ENCODE measurements at places on chromosomes 6 and 20.

DNA sequence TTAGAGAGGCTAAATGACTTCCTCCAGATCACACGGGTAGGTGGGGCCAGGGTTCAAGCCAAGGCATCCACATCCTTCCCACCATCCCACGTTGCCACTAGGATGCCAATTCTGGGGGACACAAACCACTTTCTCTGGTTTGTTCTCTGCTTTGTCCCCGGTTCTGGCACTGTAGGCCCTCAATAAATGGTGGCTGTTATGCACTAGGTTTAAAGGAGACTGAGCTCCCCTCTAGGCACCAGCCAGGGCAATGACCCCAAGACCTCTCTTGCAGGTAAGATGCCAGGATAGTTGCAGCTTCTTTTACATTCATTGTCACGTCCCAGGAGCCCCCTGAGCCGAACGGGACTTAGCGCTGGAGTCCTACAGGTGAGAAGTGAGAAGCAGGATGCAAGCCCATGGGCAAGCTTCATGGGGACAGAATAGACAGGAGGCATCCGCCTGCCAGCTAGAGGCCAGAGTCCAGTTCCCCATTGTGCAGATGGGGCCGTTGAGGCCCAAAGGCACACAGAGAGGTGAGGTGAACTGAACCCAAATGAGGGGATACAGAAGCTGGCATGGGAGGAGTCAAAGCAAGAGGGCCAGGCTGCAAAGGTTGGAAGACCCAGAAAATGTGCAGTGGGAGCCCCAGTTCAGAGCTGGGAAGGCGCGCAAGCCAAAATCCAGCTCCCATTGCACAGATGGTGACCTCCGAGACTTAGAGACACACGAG, 677 bp downstream of the PXMP4 start:
- peaks cover 6% of the 10 kb centered on the region for H3K27me3 ChIP-seq
- peaks cover 4% of the 10 kb centered on the region for H3K4me1 ChIP-seq
- H3K36me3 ChIP-seq = peaks cover 2% of the 10 kb centered on the region
- DNase-seq = no peak

- DNase-seq = no peak
- H3K27ac ChIP-seq = no peak overlapping the region
- peaks cover 15% of the 10 kb centered on the region for H3K4me1 ChIP-seq
- no peak overlapping the region for H3K4me3 ChIP-seq
These were observed 129.2 kb upstream of the AKAP12 start for GRCh38 chr6:151110576-151110905.

- no peaks in the 10 kb centered on the region for H3K36me3 ChIP-seq
- peaks cover 49% of the 10 kb centered on the region for H3K27me3 ChIP-seq
- H3K27ac ChIP-seq = no peak overlapping the region
- H3K4me3 ChIP-seq = no peak overlapping the region
- peaks cover 27% of the 10 kb centered on the region for H3K4me1 ChIP-seq
- no peak for DNase-seq
These were observed 125.7 kb downstream of the CRYBG1 start for GRCh38 chr6:106486236-106486635.

GRCh38 chr6:37021356-37022129, 16.1 kb downstream of the FGD2 start:
- H3K4me3 ChIP-seq = no peak overlapping the region
- peak; percentile 70 for DNase-seq
- peaks cover 23% of the 10 kb centered on the region for H3K4me1 ChIP-seq
- no peaks in the 10 kb centered on the region for H3K27me3 ChIP-seq

DNA sequence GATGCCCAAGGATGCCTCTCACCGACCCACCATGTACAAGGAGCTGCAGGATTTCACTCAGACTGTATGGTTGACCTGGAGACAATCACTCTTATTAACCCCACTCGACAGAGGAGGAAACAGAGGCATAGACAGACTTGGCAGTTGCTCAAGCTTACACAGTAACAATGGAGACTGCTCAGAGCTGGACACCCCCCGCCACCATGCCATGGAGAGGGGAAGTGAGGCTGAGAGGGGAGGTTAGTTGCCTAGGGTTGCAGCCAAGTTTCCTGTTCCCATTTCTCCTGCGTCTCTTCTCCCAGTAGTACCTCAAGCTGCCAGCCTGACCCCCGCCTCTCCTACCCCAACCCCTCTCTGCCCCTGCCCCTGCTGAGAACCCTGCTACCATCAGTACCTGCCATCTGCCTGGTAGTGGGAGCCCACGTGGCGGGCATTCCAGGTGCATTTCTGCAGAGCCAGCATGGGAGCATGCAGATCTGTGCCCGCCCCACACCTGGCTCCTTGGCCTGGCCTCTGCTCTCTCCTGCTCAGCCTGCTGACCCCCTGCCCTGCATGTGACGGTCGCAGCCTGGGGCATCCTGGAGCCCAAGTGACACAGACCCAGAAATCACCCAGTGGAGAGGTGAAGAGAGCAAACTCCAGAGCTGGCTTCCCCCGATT, 157.7 kb downstream of the PREX1 start:
- no peak overlapping the region for H3K27ac ChIP-seq
- peaks cover 5% of the 10 kb centered on the region for H3K36me3 ChIP-seq
- no peaks in the 10 kb centered on the region for H3K4me1 ChIP-seq
- no peak for DNase-seq
- H3K4me3 ChIP-seq = no peak overlapping the region

- peaks cover 7% of the 10 kb centered on the region for H3K4me1 ChIP-seq
- H3K4me3 ChIP-seq = no peak overlapping the region
- H3K27ac ChIP-seq = no peak overlapping the region
- H3K27me3 ChIP-seq = no peaks in the 10 kb centered on the region
- no peak for DNase-seq
- H3K36me3 ChIP-seq = no peaks in the 10 kb centered on the region
These were observed 150.4 kb downstream of the RNGTT start for GRCh38 chr6:88813045-88813444.

- peaks cover 14% of the 10 kb centered on the region for H3K27me3 ChIP-seq
- DNase-seq = no peak
- H3K27ac ChIP-seq = no peak overlapping the region
These were observed 265.8 kb downstream of the TAF4 start for GRCh38 chr20:61799928-61800327.

DNA sequence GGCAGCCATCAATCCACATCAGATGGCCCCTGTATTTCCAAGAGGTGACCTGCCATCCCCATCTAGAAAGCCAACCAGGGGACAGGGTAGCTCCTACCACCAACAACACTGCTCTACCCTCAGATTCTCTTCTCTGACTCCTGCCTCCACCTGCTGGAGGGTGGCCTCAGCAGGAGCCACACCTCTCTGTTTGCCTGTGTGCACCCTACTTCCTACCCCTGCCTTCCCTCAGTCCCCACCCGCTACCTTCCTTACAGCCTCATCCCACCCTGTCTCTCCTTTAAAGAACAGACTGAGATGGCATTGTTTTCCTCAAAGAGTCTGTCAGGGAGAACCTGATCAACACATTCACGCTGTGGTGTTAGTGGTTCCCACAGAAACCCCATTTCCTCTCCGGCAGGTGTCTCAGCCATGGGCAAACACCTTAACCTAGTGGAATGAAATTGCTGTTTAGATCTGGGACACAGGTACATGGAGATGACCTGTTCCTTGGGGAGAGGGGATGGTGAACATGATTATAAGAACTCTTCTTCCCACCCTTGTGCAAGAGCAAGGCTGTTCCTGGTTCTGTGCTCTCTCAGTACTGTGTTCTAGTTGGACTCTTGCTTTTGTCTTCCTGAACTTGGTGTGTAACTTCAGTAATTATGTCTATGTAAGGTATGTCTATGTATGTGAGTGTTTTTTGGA, 1.8 kb downstream of the ENTPD6 start:
- peak overlapping the region; percentile 55 for H3K27ac ChIP-seq
- H3K4me1 ChIP-seq = peaks cover 32% of the 10 kb centered on the region
- DNase-seq = no peak
- H3K27me3 ChIP-seq = no peaks in the 10 kb centered on the region

DNA sequence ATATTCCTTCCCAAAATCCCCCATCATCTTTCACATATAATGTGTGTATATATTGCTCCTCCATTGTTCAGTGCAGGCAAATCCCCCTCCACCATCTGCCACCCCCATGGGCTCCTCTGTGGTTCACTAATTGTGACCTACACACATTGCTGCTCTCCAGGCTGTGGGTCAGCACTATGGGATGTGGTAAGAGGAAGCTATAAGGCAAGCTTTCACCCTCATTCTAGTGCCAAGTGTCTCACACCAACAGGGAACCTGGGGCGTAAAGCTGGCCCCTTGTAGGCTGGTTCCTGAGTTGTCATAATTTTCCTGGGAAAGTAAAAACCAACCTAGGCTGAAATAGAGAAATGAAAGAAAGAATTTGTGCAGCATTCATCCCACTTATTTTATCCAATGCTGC, 16.8 kb downstream of the FKBP1A start:
- H3K4me3 ChIP-seq = no peak overlapping the region
- H3K27me3 ChIP-seq = no peaks in the 10 kb centered on the region
- DNase-seq = no peak
- peak overlapping the region; percentile 24 for H3K27ac ChIP-seq
- H3K36me3 ChIP-seq = peaks cover 19% of the 10 kb centered on the region
- peaks cover 42% of the 10 kb centered on the region for H3K4me1 ChIP-seq

- H3K27me3 ChIP-seq = no peaks in the 10 kb centered on the region
- no peaks in the 10 kb centered on the region for H3K36me3 ChIP-seq
- H3K4me3 ChIP-seq = no peak overlapping the region
- H3K4me1 ChIP-seq = no peaks in the 10 kb centered on the region
- no peak overlapping the region for H3K27ac ChIP-seq
These were observed 60.7 kb downstream of the SIM1 start for GRCh38 chr6:100404051-100404450.

GRCh38 chr20:32482442-32483261, 102.5 kb downstream of the NOL4L start:
- peak overlapping the region; percentile 85 for H3K4me3 ChIP-seq
- peaks cover 47% of the 10 kb centered on the region for H3K4me1 ChIP-seq
- peak; percentile 62 for DNase-seq
- no peak overlapping the region for H3K27ac ChIP-seq
- no peaks in the 10 kb centered on the region for H3K36me3 ChIP-seq
- H3K27me3 ChIP-seq = peaks cover 16% of the 10 kb centered on the region

DNA sequence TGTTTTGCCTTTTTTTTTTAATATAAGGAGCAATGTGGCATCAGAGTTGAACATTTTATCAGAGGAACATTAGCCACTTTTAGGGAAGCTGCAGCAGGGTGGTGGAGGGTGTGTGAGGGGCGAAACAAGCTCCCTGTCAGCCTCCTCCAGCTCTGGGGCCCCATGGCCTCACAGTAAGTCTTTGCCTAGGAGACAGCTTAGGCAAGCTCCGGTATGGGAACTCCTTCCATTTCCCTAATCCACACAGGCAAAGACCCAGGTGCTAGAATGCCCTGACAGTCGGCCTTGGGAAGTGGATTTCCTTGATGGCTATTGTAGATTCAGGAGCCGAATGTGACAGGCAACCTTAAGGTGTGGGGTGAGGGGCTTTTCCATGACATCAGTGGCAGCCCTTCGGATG, 862 bp downstream of the PRND start:
- H3K4me3 ChIP-seq = no peak overlapping the region
- peaks cover 30% of the 10 kb centered on the region for H3K4me1 ChIP-seq
- H3K27ac ChIP-seq = no peak overlapping the region

DNA sequence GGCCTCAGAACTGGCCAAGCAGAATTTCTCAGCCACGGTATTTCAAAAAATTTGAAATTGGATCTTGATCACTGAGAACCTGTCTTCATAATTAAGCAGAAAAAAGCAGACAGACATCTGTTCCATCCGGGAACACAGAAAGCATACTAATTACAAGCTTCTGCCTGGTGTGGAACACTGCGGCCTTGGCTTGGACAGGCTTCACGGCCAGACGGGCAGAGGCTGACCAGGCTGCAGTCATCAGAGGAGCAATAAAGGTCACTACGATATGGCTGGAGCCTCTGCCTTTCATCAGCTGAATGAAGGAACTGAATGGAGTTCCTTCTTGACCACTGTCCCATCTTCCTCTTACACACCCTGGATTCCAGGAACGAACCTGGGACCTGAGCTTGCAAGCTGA, 3.9 kb upstream of the NRSN1 start:
- H3K27ac ChIP-seq = no peak overlapping the region
- peaks cover 3% of the 10 kb centered on the region for H3K27me3 ChIP-seq
- no peak for DNase-seq
- no peaks in the 10 kb centered on the region for H3K36me3 ChIP-seq
- H3K4me1 ChIP-seq = peaks cover 14% of the 10 kb centered on the region

DNA sequence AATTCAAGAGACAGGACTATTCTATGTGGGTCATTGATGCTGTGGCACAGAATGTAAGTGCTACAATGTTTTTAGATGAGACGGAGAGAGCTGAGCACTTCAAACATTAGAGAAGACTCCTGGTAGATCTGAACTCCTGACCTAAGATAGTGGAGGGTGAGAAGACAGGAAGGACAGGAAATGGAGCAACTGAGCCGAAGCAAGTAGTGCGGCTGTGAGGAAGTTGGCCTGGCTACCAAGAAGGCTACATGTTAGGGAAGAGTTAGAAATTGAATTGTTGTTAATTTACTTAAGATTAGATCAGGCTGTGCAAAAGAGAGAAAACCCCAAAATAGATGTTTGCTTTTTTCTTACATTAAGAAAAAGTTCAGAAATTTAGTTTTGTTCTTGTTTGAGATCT, 14.4 kb upstream of the MLIP start:
- peaks cover 4% of the 10 kb centered on the region for H3K4me1 ChIP-seq
- no peaks in the 10 kb centered on the region for H3K27me3 ChIP-seq
- no peak for DNase-seq
- no peak overlapping the region for H3K4me3 ChIP-seq
- no peaks in the 10 kb centered on the region for H3K36me3 ChIP-seq
- H3K27ac ChIP-seq = no peak overlapping the region

DNA sequence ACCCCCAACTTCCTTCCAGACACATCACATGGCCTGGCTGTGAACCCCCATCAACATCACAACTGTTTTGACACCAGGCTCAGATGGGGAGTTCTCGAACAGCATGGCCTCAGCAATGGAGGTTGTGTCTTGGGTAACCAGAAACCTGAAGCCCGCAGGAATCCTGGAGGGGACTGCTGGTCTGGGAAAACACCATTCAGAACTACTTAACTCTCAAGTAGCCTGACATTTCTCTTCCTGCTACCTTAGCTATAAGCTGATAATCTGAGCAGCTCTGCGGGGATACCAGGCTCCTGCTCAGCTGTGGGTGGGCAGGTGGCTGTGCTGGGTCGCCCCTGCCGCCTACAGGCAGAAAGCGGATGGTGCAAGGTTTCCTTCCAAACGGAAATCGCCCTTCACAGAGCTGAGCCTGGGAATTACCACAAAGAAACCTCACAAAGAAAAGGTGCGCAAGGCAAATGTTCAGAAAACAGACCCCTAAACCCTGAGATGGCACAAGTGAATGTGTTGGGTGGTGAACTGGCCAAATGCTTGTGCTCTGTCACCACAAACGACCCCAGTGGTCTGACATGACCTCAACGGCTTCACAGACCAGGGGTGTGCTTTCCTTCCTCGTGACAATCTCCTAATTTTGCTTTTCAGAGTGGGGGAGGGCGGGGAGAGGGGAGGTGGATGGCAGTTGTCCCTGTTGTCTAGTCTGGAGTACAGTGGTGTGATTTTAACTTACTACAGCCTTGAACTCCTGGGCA, 29.5 kb downstream of the SNX5 start:
- H3K4me1 ChIP-seq = peaks cover 70% of the 10 kb centered on the region
- peaks cover 29% of the 10 kb centered on the region for H3K36me3 ChIP-seq
- peak; percentile 82 for DNase-seq
- no peaks in the 10 kb centered on the region for H3K27me3 ChIP-seq
- H3K4me3 ChIP-seq = no peak overlapping the region

Measured in WTC11 (cell line).